ENCODE measurements at places on chromosomes 2 and 18. TPM values are rescaled to one million over a fixed set of nuclear protein-coding genes. Genes with fewer than 3 reads are reported as not detected.

Gene CRYBA2
- total RNA-seq = not detected

Gene RFTN2
- 0.17 TPM for total RNA-seq

Gene FAM237A
- total RNA-seq = not detected

Gene DCC
- not detected for total RNA-seq

Gene SPP2
- not detected for total RNA-seq

Gene TFPI
- 0.30 TPM for total RNA-seq

Gene LCT
- 0.45 TPM for total RNA-seq

Measured in activated T-helper 17 cell treated with anti-CD3 and anti-CD28 coated beads, Interleukin-2, amount 50 U/mL, for 72 hours (primary cell).